ENCODE measurements at places on chromosomes 3 and 15. TPM values are rescaled to one million over a fixed set of nuclear protein-coding genes. Genes with fewer than 3 reads are reported as not detected.

Gene TMEM40
- total RNA-seq = not detected

Gene COL6A5
- not detected for total RNA-seq

Gene CHRNA7
- total RNA-seq = 2.0 TPM

Gene GPR27
- total RNA-seq = 1.5 TPM

Gene CEMIP
- total RNA-seq = 5.9 TPM

Gene SLC22A13
- total RNA-seq = 1.00 TPM

Gene GABRG3
- not detected for total RNA-seq

Gene MB21D2
- 3.3 TPM for total RNA-seq

Gene MESP2
- total RNA-seq = 0.96 TPM

Gene CFAP20DC
- total RNA-seq = not detected

Gene SST
- total RNA-seq = not detected

Gene CCR9
- total RNA-seq = not detected

GRCh38 chr15:34818526-34818925 is 23.2 kb upstream of the ACTC1 start:
- no peak for DNase-seq

DNA sequence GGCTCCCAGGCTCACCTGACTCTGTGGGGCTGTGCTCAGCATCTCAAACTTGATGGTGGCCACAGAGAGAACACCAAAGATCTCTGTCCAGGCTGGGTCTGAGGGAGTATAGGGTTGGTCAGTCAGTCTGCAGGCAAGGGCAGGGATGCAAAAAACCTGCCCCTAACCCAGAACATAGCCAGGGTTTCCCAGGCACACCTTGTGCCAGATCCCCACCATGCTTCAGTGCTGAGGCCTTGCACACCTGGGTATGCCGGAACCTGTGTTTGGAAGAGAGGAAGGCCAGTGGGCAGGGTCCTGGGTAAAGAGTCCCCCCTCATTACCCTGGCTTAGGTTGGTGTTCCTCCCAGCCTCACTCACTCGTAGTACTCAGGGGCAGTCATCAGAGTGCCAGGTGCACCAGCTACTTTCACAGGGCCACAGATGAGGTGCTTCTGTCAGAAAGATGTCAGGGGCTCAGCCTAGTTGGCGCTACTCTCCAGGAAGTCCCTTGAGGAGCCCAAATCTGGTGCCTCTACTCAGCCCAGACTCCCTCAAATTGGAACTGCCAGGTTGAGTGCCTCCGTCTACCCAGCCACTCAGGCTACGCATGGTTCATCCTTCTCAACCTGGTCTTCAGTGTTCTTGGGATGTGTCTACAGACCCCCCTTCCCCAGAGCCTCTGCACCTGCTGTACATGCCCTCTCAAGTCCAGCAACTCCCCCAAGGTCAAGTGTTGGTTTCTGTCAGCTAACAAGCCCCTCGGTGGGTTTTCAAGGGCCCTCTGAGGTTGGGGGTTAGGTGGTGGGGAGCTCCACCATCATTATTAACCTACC is 1.8 kb downstream of the DALRD3 start:
- no peak for DNase-seq

DNA sequence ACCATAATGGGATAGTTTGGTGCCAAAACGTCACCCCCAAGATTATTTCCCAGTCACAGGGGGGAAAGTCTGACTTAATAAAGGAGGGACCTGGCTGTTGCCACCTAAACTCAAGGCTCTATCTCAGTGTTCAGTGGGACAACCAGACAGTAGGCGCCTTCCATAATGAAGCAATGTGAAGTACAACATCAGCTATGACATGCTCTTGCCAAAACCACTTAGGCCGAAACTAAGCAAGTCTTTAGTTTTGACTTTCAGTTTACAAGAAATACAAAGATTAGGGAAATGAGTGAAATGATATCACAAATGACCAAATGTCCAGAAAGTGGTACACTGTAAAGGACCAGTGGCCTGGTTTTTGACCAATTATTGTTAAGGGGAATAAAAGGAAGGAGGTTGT is 32.9 kb downstream of the SOX14 start:
- no peak for DNase-seq

DNA sequence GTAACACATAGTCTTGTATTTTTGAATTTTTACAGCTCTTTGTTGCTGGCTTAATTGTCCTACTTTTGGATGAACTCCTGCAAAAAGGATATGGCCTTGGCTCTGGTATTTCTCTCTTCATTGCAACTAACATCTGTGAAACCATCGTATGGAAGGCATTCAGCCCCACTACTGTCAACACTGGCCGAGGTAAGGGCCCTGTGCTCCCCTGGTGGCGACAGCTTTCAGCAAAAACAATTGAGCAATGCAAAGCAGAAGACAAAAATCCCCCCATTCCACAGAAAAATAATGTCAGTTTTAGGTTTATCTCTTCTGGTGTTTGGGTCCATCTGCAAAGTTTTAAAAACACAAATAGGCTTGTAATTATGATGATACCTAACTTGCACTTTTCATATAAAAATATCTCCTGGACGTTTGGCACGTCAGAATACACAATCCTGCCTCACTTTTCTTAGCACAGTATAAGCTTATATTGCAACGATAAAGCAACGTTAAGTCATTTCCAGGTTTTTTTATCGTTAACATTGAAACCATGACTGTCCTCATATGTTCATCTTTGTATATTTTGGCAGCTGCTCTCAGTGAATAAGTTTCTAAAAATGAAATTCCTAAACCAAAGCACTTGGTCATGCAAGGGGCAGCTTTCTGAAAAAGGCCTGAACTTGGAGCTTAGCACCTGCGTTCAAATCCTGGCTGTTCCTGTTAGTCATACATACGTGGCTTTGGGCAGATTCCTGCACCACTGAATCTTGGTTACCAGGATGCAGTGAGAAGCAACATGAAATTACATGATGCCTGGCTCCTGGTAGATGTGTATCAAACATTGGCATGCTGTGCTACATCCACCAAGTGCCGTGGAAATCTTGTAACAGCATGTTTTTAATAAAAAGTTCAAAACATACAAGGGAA is 8.5 kb downstream of the SEC61A1 start:
- no peak for DNase-seq

DNA sequence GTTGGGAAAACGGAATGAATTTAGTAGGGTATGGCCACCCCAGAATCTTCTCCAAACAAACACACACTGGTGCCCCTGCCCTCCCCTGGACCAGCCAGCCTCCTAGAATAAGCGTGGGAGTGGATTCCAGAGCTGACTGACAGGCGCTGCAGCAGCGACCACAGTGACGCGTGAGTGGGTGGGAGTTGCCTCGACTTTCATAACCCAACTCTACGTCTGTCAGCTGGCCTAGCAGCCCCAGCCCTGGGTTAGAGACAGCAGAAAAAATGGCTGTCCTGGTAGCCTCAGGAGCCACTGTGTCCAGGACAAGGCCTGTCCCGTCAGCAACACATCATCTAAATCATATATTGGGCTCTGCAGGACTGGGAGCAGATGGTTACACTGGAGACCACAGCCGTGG is 10.0 kb downstream of the PLA2G4B start:
- no peak for DNase-seq

- DNase-seq = no peak
Observed at GRCh38 chr3:123310741-123311140, 109.0 kb downstream of the SEC22A start.

- DNase-seq = no peak
Observed at GRCh38 chr3:184300378-184300720, 1.3 kb downstream of the PSMD2 start.

DNA sequence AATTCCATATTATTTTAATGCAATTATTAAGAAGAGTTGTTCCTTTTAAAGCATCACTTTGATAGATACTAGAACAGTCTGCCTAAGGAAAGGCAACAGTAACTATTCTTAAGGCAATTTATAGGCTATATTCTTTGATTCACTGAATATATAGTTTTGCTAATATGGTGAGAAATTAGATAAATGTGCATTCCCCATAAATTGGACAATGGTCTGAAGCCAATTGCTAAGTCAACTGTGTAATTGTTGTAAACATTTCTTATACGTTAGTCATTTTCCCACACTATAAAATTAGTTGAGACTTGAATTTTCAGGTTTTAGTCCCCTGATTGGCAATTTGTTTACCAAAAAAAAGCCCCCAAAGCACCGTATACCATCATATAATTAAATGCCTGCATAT is 263.0 kb upstream of the NECTIN3 start:
- no peak for DNase-seq

DNA sequence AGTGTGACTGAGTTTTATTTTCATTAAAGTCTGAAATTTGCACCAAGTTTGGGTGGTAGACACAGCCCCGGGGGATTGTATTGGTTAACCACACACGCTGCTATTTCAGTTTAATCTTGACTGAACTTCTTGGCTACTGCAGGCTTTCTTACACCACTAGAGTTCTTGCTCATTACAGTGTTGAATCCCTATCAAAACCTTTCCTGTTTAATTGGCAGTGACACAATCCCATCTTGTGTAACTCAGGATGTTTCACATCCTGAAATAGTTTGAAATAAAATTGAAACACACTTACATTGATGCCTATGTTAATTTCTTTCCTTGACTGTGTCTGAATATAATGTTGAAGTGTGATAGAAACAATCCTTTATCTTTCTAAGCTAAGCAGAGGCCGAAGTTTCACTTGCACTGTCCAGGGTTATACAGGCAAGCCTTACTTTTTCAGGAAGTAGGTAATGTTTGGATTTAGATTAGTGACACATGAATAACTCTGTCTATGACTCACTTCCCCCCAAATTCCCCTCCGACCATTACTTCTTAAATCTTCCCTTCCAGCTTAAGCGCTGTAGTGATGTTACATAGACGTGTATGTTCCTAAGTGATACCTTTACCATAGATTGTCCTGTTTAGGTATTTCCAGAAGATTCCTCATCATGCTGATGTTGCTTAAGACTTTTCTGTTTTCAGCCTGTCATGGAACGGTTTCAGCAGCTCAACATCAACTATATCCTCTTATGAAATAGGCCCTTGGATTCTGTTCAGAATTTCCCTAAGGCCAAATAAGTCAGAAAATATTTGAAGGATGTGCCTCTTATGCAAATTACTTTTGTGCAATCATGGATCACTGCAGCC is 16.8 kb downstream of the ATG7 start:
- no peak for DNase-seq

DNA sequence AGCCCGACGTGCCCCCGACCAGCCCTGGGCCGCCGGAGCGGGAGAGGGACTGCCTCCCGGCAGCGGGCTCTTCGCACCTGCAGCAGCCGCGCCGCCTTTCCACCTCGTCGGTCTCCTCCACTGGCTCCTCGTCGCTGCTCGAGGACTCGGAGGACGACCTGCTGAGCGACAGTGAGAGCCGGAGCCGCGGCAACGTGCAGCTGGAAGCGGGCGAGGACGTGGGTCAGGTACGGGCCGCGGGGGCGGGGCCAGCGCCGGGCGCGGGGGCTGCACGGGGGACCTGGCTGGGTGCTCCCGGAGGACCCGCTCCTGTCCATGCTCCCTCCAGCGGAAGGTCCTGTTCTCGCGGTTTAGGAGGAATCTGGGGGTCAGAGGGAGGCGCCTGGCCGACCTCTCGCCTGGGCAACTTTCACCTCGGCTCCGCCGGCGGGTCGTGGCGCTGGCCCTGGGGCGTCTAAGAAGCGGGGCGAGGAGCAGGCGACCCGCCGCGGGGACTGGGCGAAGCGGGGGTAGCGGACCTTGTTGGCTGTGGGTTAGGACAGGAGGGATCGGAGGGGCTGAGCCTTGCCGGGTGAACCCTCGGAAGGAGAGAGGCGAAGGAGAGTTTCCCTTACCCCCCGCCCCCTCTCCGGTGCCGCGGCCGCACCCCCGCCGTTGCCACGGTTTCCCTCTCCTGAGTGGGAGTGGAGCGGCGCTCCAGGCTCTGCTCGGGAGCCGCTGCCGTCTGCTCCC is 682 bp downstream of the ITPKA start:
- DNase-seq = no peak

GRCh38 chr3:111173906-111174305 is 102.3 kb downstream of the NECTIN3 start:
- DNase-seq = no peak

- no peak for DNase-seq
Observed at GRCh38 chr3:192505731-192506130, 221.6 kb downstream of the FGF12 start.

GRCh38 chr15:91223863-91224262 is 123.8 kb downstream of the SV2B start:
- DNase-seq = no peak

GRCh38 chr15:83295417-83295816 is 11.0 kb upstream of the BNC1 start:
- no peak for DNase-seq

- DNase-seq = no peak
Observed at GRCh38 chr15:63366451-63366850, 15.2 kb downstream of the CA12 start.

GRCh38 chr15:32952901-32953532 is 235.2 kb downstream of the GREM1 start:
- DNase-seq = no peak
